CD4-positive, alpha-beta T cell (primary cell): ENCODE measurements at places on chromosomes 1 and 21.
A peak's percentile ranks its signal among the peaks of the same experiment; 100 is the strongest.

GRCh38 chr1:198267921-198268320, 111.1 kb downstream of the NEK7 start:
- no peak for DNase-seq

GRCh38 chr1:170562646-170563338, 30.8 kb downstream of the GORAB start:
- peak; percentile 34 for DNase-seq

DNA sequence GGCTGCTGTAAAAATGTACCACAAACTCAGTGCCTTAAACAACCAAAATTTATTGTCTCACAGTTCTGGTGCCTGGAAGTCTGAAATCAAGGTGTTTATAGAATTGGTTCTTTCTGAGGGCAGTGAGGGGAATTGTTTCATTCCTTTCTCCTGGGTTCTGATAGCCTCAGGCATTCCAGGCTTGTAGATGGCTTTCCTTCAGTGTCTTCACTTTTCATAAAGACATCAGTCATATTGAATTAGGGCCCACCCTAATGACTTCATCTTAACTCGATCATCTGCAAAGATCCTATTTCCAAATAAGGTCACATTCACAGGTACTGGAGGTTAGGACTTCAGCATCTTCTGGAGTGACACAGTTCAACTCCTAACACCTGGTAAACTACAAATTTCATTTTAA, 15.0 kb downstream of the CDKN2C start:
- DNase-seq = no peak

- no peak for DNase-seq
Observed at GRCh38 chr1:172732427-172732826, 73.5 kb downstream of the FASLG start.

GRCh38 chr21:37921091-37921490, 4.8 kb upstream of the KCNJ6 start:
- no peak for DNase-seq

GRCh38 chr21:37670883-37671282, 245.4 kb downstream of the KCNJ6 start:
- DNase-seq = no peak
